Activated naive CD4-positive, alpha-beta T cell treated with anti-CD3 and anti-CD28 coated beads, Interleukin-2, amount 10 ng/mL, durations not matched to agents 7 days and 5 days (primary cell): ENCODE measurements at places on chromosomes 4 and X.

DNA sequence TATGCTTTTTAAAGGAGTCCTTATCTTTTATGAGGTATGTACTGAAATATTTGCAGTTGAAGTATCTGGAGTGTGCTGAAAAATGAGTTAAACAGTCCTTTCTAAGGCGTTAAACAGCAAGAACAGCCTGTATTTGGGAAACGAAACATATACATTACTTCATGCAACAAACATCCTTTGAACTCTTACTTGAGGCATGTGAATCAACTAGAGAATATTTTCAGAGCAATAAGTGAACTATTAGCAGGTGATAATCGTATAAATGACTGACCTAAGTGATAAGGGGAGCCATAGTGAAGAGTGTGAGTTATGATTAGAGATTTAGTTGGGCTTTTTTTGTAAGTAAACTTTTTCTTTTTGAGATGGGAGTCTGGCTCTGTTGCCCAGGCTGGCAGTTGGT lies 45.9 kb upstream of the RHOH start:
- H3K4me1 ChIP-seq: peaks cover 36% of the 10 kb centered on the region
- no peak overlapping the region for H3K27ac ChIP-seq
- H3K27me3 ChIP-seq: no peaks in the 10 kb centered on the region
- H3K4me3 ChIP-seq: no peak overlapping the region

- no peak overlapping the region for H3K4me3 ChIP-seq
- H3K36me3 ChIP-seq: no peaks in the 10 kb centered on the region
- no peaks in the 10 kb centered on the region for H3K27me3 ChIP-seq
- no peaks in the 10 kb centered on the region for H3K4me1 ChIP-seq
Observed at GRCh38 chrX:63918611-63919010, 133.6 kb upstream of the ARHGEF9 start.

- peak; percentile 73 for DNase-seq
- peaks cover 56% of the 10 kb centered on the region for H3K4me1 ChIP-seq
- peaks cover 4% of the 10 kb centered on the region for H3K27me3 ChIP-seq
- peaks cover 57% of the 10 kb centered on the region for H3K36me3 ChIP-seq
- H3K4me3 ChIP-seq: peak overlapping the region; percentile 96
- H3K27ac ChIP-seq: peak overlapping the region; percentile 99
Observed at GRCh38 chr4:109560687-109561461, 828 bp downstream of the MCUB start.

DNA sequence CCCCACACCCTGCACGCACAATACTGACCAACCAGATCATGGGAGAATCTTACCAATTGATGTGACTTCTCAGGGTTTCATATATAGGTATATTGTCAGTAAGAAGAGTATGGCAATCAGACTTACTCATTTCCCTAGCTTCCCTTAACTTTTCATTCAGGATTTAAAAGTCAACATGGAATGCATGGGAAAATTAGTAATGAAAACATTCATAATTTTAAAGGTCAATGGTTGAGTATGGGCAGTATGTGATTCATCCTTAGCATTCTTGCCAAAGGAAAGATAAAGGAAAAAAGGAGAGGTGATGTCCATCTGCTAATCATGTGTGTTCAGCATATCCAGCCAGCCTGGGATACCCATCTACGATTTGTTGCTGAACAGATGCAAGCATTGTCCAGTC lies 4.0 kb downstream of the DIPK2B start:
- peaks cover 18% of the 10 kb centered on the region for H3K27me3 ChIP-seq
- DNase-seq: no peak
- H3K27ac ChIP-seq: no peak overlapping the region
- peaks cover 2% of the 10 kb centered on the region for H3K4me1 ChIP-seq
- H3K36me3 ChIP-seq: no peaks in the 10 kb centered on the region

DNA sequence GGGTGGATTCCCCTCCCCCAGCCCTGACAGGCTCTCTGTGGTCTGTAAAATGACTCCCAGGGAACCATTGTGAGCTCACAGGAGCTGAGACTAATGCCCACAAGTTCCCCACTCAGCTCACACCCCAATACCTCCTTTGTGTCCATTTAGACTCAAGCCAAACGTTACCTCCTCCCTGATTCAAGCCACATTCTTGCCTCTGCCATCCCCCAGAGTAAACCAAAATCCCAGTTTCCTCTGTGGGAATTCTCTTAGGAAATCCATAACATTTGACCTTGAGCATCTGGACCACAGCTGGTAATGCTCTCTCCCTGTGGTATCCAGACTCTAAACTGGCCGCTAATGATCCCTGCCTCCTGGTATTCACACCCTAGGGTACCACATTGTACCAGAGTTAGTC lies 26.3 kb upstream of the KDM5C start:
- no peak overlapping the region for H3K27ac ChIP-seq
- H3K27me3 ChIP-seq: peaks cover 9% of the 10 kb centered on the region
- no peak for DNase-seq
- H3K4me1 ChIP-seq: no peaks in the 10 kb centered on the region
- no peak overlapping the region for H3K4me3 ChIP-seq

- H3K4me1 ChIP-seq: no peaks in the 10 kb centered on the region
- H3K4me3 ChIP-seq: no peak overlapping the region
- no peak for DNase-seq
Observed at GRCh38 chr4:114265342-114265741, 285.9 kb upstream of the ARSJ start.

DNA sequence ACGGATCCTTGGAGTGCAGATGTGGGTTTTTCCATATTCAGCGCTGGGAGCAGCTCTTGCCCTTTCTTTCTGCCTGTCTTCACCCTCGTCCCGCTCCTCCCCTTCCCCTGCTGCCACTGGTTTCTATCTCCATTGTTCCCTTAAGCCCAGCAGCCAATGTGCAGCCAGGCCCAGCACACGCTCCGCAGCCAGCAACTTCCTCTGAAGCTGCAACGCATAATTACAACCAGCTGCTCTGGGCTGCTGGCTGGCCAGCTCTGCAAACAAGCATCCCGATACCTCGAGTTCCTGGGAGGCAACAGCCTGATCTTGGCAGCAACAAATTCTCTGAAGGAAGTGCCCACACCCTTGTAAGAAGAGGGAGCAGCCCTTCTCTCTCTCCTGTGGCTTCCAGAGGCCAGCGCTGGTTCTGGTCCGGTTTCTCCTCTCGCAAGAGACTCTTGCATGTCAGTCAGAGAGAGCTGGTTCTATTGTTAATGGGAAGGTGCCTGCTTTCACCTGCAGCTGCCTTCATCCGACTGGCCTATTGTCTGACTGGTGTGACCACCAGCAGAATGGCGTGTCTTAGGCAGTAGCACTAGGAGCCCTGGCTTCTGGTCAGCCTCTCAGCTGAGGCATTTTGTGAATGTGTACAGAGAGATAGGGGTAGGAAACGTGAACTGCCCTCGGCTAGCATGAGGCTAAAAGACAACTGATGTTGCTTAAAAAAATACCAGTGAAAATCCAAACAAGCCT lies 83.8 kb upstream of the MAML3 start:
- no peak overlapping the region for H3K27ac ChIP-seq
- no peak overlapping the region for H3K4me3 ChIP-seq
- DNase-seq: no peak
- no peaks in the 10 kb centered on the region for H3K36me3 ChIP-seq
- H3K27me3 ChIP-seq: peaks cover 23% of the 10 kb centered on the region

DNA sequence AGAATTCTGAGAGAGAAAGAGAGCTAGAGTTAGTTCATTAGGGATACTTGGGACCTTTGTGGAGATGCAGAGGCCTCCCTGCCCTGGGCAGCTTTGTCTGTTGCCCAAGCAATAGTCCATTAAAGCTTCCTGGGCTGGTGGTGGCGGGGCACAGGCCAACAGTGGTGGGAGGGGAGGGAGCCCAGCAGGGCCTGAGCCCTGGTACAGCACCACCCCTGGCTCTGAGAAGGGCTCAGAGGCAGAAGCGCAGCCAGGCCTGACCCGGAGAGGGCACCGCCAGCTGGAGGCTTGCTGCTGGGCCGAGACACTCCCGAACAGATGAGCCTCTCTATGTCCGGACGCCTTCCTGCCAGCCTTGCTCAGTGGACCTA lies 65.3 kb downstream of the EFNB1 start:
- H3K27ac ChIP-seq: no peak overlapping the region
- no peak for DNase-seq
- H3K36me3 ChIP-seq: no peaks in the 10 kb centered on the region
- H3K4me1 ChIP-seq: peaks cover 2% of the 10 kb centered on the region
- no peak overlapping the region for H3K4me3 ChIP-seq

DNA sequence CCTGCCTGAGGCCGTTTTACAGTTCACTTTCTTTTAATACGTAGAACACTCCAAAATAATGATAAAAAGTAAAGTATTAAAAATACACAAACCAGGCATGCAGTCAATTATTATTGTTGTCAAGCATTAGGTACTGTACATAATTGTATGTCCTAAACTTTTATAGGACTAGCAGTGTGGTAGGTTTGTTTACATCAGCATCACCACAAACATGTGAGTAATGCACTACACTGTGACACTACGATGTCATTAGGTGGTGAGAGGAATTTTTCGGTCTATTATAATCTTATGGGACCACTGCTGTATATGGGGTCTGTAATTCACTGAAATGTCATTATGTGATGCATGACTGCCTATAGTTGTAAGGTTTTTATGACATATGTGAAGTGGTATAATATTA lies 149.5 kb upstream of the SH3RF1 start:
- H3K27ac ChIP-seq: no peak overlapping the region
- DNase-seq: no peak
- H3K4me1 ChIP-seq: peaks cover 18% of the 10 kb centered on the region
- H3K27me3 ChIP-seq: no peaks in the 10 kb centered on the region

GRCh38 chr4:173076903-173077634 lies 91.5 kb upstream of the GALNT7 start:
- DNase-seq: no peak
- H3K4me1 ChIP-seq: no peaks in the 10 kb centered on the region
- H3K36me3 ChIP-seq: no peaks in the 10 kb centered on the region
- no peaks in the 10 kb centered on the region for H3K27me3 ChIP-seq
- no peak overlapping the region for H3K27ac ChIP-seq

DNA sequence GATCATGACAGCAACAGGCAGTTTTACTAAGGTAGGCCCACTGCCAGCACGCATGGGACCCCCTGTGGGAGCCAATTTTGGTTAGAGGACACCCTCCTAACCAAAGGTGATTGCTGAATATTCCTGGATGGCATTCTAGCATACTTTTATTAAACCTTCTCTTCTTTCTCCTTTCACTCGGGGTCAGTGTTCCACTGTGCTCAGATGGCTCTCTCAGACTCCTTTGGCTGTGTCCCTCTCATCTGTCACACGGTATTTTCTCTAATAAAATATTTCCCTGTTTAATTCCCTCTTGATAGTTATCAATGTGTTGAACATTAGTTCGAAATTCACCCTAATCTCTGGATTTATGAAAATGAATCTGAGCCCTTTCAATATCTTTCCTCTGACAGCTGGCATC lies 1315.3 kb downstream of the FSTL5 start:
- H3K36me3 ChIP-seq: no peaks in the 10 kb centered on the region
- no peak overlapping the region for H3K4me3 ChIP-seq
- DNase-seq: no peak
- H3K27ac ChIP-seq: no peak overlapping the region

DNA sequence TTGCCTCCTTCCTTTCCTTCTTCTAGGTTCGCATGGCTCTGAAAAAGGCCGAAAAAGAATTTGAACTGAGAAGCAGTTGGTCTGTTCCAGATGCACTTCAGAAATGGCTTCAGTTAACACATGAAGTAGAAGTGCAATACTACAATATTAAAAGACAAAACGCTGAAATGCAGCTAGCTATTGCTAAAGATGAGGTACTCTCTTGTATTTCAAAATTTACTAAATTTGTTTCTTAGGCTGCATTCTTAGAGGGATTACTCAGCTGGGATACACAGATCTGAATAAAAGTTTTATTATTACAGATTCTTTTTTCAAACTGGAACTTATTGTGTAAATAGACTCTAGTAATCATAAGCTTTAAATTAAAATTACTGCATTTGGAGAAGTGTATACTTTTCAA lies 146.9 kb downstream of the STIM2 start:
- no peaks in the 10 kb centered on the region for H3K27me3 ChIP-seq
- H3K36me3 ChIP-seq: peaks cover 29% of the 10 kb centered on the region
- H3K4me3 ChIP-seq: no peak overlapping the region
- no peak for DNase-seq

- no peak for DNase-seq
- H3K27ac ChIP-seq: no peak overlapping the region
- no peak overlapping the region for H3K4me3 ChIP-seq
- no peaks in the 10 kb centered on the region for H3K36me3 ChIP-seq
- H3K27me3 ChIP-seq: no peaks in the 10 kb centered on the region
Observed at GRCh38 chr4:176778491-176778890, 14.2 kb downstream of the VEGFC start.

DNA sequence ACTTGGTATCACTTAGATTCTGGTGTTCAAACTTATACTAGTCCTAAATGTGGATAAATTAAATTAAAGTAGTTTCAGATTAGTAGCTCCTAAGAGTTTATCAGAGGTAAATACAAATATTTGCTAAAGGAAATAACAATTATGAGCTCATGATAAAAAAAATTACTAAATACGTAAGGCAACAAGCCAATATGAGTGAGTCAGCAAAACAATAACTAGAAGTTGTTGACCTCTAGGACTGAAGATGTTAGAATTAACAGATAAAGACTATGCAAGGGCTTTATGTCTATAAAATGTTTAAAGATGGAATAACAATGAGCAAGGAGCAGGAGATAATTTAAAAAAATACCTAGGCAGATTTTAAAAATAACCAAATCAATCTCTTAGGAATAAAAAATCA lies 195.8 kb downstream of the CLCN4 start:
- no peak overlapping the region for H3K4me3 ChIP-seq
- no peaks in the 10 kb centered on the region for H3K36me3 ChIP-seq
- no peak for DNase-seq
- H3K27me3 ChIP-seq: no peaks in the 10 kb centered on the region

DNA sequence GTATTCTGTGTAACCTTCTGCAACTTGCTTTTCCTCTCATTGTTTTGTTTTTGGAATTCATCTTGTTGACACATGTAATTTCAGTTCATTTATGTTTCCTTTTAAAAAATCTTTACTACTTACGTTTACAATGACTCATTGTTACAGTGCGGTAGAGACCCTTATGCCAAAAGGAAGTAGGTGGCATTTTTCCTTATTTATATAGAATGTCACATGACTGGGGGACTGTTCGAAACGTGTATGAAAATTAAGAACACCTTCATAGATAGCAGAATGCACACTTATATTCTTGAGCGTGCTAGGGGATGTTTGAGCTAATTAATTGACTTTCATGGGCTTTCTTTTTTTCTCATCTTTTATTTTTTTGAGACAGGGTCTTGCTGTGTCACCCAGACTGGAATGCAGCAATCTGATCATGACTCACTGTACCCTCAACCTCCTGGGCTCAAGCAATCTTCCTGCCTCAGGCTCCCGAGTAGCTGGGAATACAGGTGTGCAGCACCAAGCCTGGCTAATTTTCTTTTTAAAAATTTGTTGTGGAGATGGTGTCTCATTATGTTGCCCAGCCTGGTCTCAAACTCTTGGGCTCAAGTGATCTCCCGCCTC lies 7.3 kb downstream of the REPS2 start:
- no peaks in the 10 kb centered on the region for H3K4me1 ChIP-seq
- peaks cover 5% of the 10 kb centered on the region for H3K27me3 ChIP-seq
- no peak for DNase-seq

DNA sequence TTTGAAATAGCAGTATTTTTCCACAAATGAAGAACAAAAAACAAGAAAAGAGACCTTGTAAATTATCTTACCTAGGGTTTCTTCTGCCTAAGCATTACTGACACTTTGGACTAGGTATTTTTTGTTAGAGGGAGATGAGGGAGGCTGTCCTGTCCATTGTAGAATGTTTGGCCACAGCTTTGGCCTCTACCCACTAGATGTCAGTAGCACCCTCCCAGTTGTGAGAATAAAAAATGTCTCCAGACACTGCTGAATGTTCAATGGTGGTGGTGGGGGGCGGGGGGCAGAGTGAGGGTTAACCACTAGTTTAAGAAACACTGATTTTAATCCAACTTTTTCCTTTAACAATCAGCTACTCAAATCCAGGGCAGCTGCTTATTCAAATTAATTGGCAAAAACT lies 25.8 kb downstream of the OTUD4 start:
- peaks cover 51% of the 10 kb centered on the region for H3K36me3 ChIP-seq
- H3K27ac ChIP-seq: no peak overlapping the region
- H3K4me3 ChIP-seq: no peak overlapping the region
- no peak for DNase-seq
- no peaks in the 10 kb centered on the region for H3K27me3 ChIP-seq
